ENCODE measurements at places on chromosomes 6 and 20.
A peak's percentile ranks its signal among the peaks of the same experiment; 100 is the strongest.

DNA sequence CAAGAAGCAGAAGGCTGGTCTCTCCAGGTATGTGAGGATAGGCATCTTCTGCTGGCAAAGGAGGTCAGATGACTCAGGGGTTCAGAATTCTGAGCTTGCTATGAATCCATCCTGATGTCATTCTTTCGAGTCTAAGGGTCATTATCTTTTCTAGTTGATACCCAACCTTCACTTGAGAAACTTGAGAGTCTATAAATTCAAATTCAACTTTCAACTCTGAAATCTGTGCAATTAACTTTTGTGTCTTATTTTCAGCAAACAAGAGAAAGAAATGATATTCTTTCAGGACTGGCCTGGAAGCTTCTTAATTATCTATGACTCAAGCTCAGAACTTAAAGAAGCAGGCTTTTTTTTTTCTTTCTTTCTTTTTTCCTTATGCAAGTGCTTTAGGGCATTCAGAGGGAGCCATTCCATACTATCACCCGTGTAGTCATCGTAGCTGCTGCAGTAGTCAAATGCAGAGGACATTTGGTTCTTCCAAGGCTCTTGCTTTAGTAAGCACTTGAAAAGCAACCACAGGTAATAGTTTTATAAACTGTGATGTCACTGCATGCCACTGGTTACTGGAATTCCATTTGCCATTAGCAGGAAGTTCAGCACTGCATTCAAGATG lies 93.0 kb downstream of the ADTRP start:
- no peak for DNase-seq

DNA sequence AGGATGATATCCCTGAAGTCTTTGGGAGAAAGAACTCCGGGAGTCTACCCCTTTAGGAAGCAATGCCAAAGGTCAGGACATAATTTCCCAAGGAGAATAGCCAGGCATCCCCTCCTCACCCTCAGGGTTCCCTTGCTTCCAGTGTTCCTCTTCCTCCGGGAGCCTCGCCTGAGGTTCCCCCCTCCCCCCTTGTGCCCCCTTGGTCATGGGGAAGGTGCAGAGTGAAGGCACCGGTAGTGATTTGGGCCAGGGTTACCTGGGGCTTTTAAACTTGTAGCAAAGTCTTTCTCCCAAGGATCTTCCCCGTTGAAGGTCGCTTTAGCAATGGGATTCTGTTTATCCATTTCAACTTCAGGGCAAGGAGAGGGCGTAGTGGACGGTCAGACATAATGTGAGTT lies 1.2 kb downstream of the ISM1 start:
- DNase-seq: no peak

GRCh38 chr20:815914-816606 lies 17.5 kb upstream of the FAM110A start:
- peak; percentile 93 for DNase-seq

DNA sequence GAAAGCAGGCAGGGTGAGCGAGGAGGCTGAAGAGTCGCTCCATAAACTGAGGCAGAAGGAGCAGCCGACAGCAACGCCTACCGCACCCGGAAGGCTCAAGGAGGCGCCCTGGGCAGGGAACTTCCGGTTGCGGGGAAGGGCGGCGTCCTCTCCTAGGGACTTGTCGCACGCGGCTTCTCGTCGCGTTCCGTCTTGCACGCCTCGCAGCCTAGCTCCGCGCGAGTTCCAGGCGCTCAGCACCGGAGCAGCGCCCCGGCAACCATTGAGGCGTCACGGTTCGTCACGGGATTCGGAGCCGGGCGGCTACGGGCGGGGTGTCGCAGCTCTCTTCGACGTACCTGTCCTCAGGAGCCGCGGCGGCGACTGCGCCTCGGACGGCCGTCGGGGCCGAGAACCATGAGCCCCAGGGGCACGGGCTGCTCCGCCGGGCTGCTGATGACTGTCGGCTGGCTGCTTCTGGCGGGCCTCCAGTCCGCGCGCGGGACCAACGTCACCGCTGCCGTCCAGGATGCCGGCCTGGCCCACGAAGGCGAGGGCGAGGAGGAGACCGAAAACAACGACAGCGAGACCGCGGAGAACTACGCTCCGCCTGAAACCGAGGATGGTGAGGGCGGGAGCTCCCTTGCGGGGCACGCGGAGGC lies at the start of gene SPACA1:
TSS of gene SPACA1 (plus strand) at position 332 of the 641 bp plus-strand sequence. CDS start at position 397, 65 bp downstream.
- no peak for DNase-seq

DNA sequence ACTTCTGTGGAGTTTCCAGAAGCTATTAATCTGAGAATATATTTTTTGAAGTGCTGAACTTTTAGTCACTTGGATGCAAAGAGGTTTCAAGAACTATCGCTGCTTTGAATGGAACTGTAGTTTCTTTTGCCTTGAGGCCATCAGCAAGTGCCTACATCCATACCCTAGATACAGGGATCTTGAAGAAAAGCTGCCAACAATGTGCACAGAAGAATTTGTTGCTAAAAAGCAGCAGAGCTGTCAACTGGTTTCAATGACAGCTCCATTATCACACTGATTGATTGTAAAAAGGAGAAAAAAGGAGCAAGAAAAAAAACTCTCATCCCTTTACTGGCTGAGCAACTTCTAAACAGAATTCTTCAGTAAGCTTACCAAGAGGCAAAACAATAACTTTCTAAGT lies 251.0 kb upstream of the NRSN1 start:
- DNase-seq: no peak

DNA sequence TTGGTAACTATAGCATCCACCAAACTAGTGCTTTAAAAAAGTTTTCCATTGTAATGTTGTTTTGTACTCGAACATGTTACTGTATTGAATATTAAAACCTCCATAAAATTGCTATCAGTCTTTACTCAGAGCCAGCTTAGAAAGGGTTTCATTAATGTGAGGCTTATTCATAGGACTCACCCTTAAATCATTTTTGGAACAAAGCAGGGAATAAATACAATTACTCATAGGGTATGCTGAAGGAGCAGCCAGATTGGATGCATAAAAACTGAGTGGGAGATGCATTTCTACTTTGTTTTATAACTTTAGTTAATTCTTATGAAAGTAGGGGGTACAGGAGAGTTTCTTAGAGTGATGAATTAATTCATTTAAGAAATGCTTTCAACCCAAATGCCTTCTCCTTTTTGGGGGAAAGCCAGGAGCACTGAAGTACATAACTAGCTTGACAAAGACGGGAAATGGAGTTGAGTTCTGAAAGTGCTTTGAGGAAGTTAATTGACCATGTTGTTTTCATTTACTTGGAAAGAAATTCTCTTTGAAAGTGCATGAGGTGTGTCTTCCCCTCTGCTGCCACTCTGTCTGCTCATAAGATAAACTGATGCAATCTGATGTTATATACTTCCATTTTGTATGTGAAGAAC lies 90.3 kb downstream of the RNF144B start:
- DNase-seq: no peak

DNA sequence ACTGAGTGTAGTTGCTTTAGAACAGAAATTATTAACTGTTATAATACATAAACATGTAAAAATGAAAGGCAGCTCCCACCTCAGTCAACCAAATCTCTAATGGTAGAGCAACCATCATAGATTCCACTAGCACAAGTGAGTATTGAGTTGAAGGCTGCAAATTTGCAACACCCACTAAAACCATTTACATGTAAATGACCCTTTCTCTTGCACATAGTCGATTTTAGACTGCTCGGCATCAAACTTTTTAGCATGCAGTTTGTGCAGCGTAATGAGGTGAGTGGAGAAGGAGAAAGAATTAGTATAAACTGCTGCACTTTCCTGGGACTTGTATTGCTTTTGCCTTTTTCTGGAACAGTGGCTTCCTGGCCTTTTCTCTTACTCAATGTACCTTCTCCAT lies 62.8 kb downstream of the FBXO5 start:
- DNase-seq: no peak

DNA sequence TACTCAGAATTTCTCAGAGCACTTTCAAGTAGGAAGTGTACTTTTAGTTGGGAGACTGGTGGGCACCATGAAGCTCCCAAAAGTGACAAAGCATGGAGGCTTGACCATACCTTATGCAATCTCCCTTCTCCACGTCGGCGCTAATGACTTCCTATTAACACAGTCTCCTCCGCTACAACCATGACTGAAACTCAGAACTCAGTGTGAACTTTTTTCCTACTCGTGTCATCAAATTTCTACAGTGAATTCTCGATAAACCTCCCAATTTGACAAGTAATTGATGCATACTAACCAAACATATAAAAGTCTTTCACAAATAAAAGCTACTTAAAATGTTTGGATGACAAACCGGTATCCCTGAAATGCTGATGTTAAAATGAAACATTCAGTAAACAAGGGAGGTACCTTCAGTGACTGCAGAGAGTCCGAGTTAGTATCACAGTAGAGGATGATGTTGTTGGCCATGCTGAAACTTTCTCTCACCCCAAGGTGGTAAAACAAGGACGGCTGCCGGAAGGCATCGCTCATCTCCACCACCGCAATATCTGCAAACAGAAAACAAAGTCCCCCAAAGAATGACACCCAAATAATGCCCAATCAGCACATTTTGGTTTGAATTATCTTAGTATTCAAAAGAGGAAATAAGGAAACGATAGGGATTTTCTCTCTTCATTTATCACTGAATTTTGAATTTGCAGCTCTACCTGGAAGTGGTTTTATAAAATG lies 72.1 kb downstream of the MAP3K5 start:
- no peak for DNase-seq

- DNase-seq: peak; percentile 43
Measured at GRCh38 chr6:84522135-84522549, 242.3 kb downstream of the TBX18 start.

DNA sequence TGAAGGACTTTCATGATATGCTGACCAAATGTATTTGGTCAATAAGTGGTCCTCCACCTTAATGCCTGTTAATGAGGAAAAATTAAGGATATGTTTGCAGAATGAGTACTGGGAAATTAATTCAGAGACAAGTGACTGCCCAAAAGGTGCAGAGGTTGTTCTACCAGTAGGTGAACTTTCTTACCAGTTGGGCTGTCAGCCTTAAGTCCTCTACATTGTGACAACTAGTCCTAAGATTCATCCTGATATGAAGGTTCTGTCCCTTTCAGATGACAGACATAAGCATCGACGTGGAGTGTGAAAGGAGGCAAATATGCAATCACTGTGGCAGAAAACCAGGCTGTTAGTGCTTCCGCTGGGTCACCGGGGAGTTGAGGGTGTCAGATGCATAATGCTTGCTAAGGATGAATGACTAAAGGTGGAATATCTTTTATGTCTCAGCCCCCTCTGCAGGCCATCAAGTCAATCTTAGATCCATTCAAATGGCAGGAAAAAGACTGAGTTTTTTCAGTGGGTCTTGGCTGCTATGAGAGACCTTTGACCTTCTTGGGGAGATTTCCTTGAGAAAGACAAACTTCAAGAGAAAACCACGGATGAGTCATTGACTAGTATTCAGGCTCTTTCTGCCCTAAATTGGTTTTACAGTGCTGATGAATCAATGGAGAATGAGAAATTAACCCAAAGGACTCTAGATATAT lies 226.0 kb downstream of the TPBG start:
- no peak for DNase-seq

GRCh38 chr20:58256842-58257241 lies 28.4 kb upstream of the ANKRD60 start:
- DNase-seq: no peak

- no peak for DNase-seq
Measured at GRCh38 chr6:108360919-108361311, 66.1 kb downstream of the AFG1L start.
